Fibroblast of the aortic adventitia (primary cell): ENCODE measurements at places on chromosomes 13 and 19. TPM values are rescaled to one million over a fixed set of nuclear protein-coding genes. Genes with fewer than 3 reads are reported as not detected.

Gene CCL25
- total RNA-seq, result not detected in 2 replicates

Gene SYT5
- 0.45 TPM in 1 of 2 replicates, not detected in the other for total RNA-seq

Gene ZNF497
- total RNA-seq, result 0.98 and 1.1 TPM in 2 replicates

Gene SERP2
- total RNA-seq, result 9.5 and 9.9 TPM in 2 replicates

Gene IGFL1
- not detected in 2 replicates for total RNA-seq

Gene NUP58
- total RNA-seq, result 14.2 and 57.3 TPM in 2 replicates

Gene TNFSF13B
- total RNA-seq, result 5.6 and 60.8 TPM in 2 replicates

Gene DLL3
- total RNA-seq, result 0.09 TPM in 1 of 2 replicates, not detected in the other

Gene DHDH
- not detected in 2 replicates for total RNA-seq

Gene OR7D2
- total RNA-seq, result not detected in 2 replicates

Gene FUT6
- not detected in 2 replicates for total RNA-seq

Gene CKM
- total RNA-seq, result not detected in 2 replicates

Gene IRGC
- total RNA-seq, result not detected in 2 replicates

Gene ITGBL1
- 167 and 301 TPM in 2 replicates for total RNA-seq

Gene IFNL1
- not detected in 2 replicates for total RNA-seq

Gene SLC1A6
- total RNA-seq, result not detected in 2 replicates

Gene RDH8
- not detected in 2 replicates for total RNA-seq

Gene PCDH9
- 5.0 and 19.0 TPM in 2 replicates for total RNA-seq
